ENCODE measurements at places on chromosomes 11 and 22. TPM values are rescaled to one million over a fixed set of nuclear protein-coding genes. Genes with fewer than 3 reads are reported as not detected.

The SIDT2 gene
- total RNA-seq: 41.3 TPM

The RTN4RL2 gene
- total RNA-seq: 0.62 TPM

The VSTM5 gene
- 0.56 TPM for total RNA-seq

The HORMAD2 gene
- not detected for total RNA-seq

The GALNT18 gene
- total RNA-seq: 87.6 TPM

The CEP57 gene
- 51.4 TPM for total RNA-seq

The LDLRAD3 gene
- total RNA-seq: 28.5 TPM

The BIK gene
- total RNA-seq: 0.97 TPM

The APOA4 gene
- total RNA-seq: not detected

The NUP50 gene
- total RNA-seq: 103 TPM

The LSP1 gene
- not detected for total RNA-seq

The ACTN3 gene
- total RNA-seq: 0.21 TPM

The ART5 gene
- 9.7 TPM for total RNA-seq

The NPAS4 gene
- total RNA-seq: not detected

The RFPL3 gene
- total RNA-seq: not detected

The NXPE1 gene
- total RNA-seq: not detected

The SPI1 gene
- not detected for total RNA-seq

The CSF2RB gene
- total RNA-seq: 12.0 TPM

The GLYATL2 gene
- 0.62 TPM for total RNA-seq

The HEPHL1 gene
- not detected for total RNA-seq

The PLAAT4 gene
- not detected for total RNA-seq
